ENCODE measurements at places on chromosomes 11 and 22.

DNA sequence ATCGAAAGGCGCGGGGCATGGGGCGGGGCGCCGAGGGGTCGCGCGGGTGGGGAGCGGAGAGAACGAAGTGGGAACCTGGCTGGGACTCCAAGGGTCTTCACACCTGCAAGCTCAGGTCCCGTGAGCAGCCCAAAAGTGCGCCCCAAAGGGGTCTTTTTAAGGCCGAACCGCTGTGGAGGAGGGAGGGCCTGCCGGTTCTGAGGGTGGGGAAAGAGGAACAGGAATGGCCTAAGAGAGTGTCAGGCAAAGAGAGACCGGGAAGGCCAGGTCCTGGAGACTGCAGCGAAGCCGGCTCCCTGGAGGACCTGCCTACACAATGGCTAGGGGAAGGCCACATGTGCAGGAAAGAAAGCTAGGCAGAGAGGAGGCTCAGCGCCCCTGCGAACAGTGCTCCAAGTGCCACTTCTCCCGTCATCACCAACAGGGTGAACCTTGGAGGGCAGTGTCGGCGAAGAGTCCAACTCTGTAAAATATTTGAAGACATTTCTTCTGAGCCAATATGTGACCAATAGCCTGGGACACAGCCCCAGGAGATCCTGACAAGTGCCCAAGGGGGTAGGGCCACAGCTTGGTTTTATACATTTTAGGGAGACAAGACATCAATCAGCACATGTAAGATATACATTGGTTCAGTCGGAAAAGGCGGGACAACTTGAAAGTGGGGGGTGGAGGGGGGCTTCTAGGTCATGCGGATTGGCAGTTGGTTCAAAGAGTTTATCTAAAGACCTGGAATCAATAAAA, 710 bp upstream of the DGCR2 start:
- DNase-seq = no peak

DNA sequence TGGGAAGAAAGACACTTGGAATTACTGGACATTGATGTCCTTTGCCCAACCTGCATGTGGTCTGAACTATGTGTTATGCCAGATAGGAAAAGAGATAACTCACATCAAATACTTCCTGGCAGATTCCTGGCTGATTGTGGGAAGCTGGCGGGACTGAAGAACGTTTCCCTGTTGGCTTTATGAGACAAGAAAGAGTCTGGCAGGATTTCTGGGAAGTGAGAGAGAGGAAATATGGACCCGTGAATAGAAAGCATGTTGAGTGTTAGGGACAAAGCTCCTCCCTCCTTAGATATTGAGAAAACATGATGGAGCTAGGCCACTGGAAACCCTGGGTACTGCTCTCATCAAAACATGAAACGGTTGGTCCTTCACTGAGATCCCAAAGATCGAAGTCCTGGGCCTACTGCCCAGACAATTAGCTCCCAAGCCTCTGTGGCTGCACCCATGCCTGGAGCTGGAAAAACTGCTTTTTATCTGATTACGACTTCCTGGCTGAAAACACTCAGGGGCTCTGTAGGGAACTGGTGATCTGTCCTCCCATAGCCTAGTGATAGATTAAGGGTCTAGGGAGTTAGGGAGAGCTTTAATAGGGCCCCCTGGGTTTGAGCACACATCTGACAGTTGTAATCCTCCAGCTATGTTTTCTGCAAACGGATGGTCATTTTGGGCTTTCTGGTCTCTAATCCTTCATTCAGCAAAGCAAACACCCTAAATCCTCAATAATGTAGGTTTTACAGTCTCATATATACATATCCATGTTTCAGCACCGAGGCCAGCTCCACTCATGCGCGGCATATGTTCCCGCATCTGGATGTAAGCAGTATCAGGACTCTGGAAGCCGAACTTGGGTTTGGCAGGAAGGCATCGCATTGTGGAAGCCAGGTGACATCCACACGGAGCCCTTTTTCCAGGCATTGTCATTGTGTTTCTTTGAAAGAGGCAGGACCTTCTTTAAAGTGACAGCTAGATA, 6.1 kb upstream of the B3GAT1 start:
- no peak for DNase-seq

DNA sequence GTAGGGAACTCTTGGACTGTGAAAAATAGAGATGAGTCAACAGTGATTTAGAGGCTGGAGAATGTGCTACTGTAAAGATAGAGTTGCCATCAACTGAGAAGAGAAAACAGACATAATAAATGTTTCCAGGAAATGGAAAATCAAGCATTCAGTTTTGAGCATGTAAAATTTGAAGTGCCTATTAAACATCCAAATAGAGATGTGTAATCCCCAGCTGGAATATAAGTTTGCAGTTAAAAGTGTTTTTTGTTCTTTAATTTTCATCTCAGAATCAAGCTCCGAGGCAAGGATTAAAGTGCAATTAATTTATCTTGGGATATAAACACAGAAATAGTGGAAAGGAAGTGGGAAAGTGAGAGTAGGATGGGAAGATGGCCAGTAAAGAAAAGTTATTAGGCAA, 666.0 kb upstream of the RAG2 start:
- DNase-seq = no peak

GRCh38 chr22:45420539-45420938, 7.0 kb downstream of the RIBC2 start:
- DNase-seq = no peak

GRCh38 chr11:100574894-100575769, 112.0 kb upstream of the ARHGAP42 start:
- DNase-seq = no peak

- DNase-seq = no peak
Observed at GRCh38 chr11:110186867-110187266, 93.7 kb downstream of the ZC3H12C start.
